Activated T-cell treated with anti-CD3 and anti-CD28 coated beads for 4 hours (primary cell): ENCODE measurements at places on chromosomes 12 and 14.
A peak's percentile ranks its signal among the peaks of the same experiment; 100 is the strongest.

DNA sequence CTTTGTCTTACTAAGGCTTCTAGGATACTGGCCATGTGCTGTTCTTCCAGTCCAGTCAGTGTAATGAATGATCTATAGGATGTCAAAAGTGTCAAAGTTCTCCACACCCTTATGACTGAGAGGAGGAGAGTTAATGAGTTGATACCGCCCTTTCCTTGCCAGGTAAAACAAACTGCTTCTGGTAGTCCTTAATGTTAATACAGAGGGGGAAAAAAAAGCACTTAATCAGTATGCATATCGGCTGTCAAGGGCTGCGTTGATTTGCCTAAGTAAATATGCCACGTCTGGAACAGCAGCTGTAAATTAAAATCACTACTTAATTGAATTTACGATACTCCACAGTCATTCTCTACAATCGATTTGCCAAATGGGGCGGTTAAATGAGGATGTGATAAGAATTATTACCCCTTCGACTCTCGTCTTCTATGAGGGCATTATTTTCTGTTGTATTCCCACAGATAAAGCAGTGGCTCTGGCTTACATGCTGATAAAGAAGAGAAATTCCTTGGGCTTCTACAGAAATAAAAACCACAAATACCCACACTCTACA, 416.0 kb downstream of the KCNH5 start:
- no peak for DNase-seq

GRCh38 chr14:30082486-30082885, 154.8 kb upstream of the PRKD1 start:
- DNase-seq, result no peak

DNA sequence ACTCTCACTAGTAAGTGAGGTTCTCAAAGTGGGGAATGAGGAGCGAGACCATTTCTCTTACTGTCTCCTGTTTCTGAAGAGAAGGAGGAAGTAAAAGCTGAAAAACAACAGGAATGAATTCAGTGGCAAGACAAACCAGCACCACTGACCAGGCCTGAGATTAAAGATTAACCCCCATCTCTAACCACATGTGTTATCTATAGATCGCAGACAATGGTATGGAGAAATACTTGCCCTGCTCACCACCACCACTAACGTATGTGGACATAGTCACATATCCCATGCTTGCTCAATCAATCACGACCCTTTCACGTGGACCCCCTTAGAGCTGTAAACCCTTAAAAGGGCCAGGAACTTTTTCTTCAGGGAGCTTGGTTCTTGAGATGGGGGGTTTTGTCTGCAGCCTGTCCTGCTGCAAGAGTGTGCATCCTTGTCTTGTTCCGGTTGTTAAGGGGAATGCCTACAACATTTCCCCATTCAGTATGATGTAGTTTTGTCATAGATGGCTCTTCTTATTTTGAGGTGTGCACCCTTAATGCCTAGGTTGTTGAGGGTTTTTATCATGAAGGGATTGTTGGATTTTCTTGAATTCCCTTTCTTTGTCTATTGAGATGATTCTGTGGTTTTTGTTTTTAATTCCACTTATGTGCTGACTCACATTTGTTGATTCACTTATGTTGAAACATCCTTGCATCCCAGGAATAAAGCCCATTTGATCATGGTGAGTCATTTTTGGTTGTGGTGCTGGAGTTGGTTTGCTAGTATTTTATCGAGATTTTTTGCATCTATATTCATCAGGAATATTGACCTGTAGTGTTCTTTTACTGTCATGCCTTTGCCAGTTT, 698.8 kb upstream of the LMO3 start:
- DNase-seq, result no peak

DNA sequence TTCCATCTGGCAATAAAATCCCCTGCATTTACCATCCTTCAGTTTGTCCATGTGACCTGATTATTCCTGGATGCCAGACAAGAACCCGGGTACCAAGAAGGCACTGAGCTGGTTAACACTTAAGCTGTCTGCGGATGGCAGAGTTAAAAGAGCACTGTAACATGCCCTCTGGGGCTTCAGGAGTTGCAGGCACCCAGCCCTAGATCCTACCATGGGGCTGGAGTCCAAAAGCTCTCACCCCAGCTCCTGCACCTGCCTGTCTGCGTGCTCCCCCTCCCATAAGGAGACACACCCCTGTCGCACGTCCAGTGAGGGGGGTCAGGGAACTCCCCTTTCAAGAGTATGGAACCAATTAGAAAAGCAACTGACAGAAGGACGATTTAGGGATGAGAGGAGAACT, 14.6 kb upstream of the FBXO34 start:
- no peak for DNase-seq

- DNase-seq, result no peak
Observed at GRCh38 chr12:3655328-3655900, 97.5 kb downstream of the CRACR2A start.

GRCh38 chr12:80881106-80881505, 56.6 kb downstream of the LIN7A start:
- no peak for DNase-seq

- DNase-seq, result no peak
Observed at GRCh38 chr14:60064491-60065072, 27.1 kb upstream of the PCNX4 start.

GRCh38 chr12:1330477-1330827, 263.9 kb downstream of the FBXL14 start:
- DNase-seq, result no peak

DNA sequence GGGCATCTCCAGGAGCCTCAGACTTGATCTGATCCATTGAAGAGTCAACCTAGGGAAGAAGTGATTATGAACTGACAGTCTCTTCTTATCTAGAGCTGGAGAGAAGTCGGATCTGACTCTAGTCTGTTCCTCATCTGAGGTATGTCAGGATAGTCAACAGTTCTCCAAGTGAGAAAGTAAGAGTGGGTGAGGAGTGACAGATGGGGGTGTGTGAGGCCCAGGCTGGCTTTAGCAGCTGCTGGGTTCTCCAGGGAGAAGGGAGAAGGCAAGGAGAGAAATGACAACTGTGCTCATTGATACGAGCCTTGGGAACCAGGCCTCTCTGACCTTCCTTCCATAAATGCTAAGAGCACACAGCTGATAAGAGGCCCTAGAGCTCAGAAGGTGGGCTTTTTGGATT, 53.3 kb downstream of the IRAK3 start:
- no peak for DNase-seq

DNA sequence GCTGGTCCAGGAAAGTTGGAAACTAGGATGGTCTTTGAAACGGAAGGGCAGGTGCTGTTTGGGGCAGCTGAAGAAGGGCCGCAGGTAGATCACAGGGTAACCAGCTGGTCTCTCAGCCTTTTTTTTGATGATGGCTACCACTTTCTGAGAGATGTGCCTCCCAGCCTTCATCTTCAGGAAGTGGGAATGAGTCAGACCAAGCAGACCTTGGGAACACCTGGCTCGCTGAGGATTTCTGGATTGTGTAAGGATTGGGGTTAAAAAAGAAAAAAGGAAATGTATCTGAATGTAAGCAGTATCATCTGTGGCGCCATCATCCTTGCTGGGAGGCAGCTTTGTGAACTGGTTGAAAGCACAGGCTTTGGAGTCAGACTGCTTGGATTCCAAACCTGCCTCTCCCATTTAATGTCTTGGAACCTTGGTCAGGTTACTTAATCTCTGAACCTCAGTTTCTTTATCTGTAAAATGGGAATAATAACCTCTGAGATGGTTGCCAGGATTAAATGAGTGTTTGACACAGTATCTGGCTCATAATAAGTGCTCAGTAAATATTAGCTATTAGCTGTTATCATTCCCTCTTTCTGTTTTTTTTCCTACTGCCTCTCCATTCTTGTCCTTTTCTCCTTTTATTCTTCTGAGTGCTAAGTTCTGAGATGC, 1.7 kb downstream of the PRPF40B start:
- DNase-seq, result no peak

DNA sequence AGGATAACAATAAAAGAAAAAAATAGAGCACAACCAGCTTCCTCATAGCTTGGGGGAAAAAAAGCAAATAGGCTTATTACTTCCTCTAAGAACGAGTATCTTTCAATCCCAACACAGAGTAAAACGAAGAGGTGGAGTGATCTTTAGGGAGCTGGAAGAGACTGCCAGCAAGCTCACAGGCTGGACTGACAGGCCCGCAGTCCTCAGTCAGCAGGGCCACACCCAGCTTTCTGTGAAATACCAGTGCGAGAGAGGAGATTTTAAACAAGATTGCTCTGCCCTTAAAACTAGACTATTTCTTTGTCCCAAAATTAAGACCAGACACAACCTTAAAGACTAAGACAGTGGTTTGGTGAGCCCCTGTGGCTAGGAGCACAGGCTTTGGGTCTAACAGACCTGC, 32.9 kb downstream of the SETD3 start:
- DNase-seq, result no peak

GRCh38 chr12:269191-269590, 6.6 kb upstream of the SLC6A13 start:
- no peak for DNase-seq

GRCh38 chr12:53964315-53964713, 8.6 kb upstream of the HOXC11 start:
- no peak for DNase-seq

DNA sequence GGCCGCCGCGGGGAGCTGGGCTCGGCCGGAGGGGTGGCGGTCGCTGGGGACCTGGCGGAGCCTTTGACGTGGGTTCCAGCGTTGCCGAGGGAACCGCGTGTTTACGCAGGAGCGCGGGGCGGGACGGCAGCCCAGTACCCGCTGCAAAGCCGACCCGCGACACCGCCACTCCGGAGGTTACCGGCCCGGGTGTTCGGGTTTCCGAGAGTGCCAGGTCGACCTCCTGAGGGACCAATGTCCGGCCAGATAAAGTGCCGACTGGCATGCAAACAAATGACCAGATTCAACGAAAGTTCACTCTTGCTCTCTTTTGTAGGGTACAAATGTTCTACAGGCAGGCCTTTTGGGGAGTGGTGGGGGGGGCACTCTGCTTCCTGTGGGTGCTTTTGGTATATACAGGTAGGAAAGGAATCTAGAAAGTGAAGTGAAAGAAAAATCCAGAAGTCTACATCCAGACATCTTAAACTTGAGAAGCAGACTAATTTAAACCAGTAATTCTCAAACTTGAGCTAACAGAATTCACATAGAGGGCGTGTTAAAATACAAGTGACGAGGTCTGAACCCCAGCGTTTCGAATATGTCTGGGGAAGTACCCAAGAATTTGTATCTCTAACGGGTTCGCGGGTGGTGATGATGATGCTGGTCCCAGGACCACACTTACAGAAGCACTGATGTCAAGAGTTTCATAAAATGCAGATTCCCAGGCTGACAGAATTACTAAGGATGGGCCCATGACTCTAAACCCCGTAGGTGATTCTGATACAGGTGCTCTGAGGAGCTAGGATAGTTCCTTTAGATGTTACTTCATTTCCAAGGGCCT, at the start of gene GPR135:
TSS of gene GPR135 (minus strand) at position 65 of the 820 bp plus-strand sequence. CDS start 154 bp downstream, outside the sequence.
- DNase-seq, result peak; percentile 26

DNA sequence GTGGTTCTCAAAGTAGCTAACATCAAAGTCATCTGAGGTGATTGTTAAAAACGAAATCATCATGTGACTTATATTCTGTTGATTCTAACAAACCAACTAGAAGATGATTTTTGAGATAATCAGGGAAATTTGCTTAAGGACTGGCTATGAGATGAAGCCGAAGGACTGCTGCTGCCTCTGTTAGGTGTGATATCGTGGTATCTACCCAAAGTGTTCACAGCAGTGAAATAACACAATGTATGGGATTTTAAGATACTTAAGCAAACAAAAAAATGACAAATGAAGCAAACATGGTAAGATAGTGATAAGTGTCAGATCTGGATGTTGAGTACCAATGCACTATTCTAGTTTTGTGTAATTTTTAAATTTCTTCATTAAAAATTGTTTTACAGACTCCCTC, 59.1 kb downstream of the GXYLT1 start:
- DNase-seq, result no peak

- DNase-seq, result no peak
Observed at GRCh38 chr12:29343022-29343799, 37.8 kb downstream of the ERGIC2 start.

- no peak for DNase-seq
Observed at GRCh38 chr14:31241450-31242114, 34.0 kb upstream of the HECTD1 start.

- DNase-seq, result no peak
Observed at GRCh38 chr12:5716201-5716600, 228.9 kb downstream of the ANO2 start.

DNA sequence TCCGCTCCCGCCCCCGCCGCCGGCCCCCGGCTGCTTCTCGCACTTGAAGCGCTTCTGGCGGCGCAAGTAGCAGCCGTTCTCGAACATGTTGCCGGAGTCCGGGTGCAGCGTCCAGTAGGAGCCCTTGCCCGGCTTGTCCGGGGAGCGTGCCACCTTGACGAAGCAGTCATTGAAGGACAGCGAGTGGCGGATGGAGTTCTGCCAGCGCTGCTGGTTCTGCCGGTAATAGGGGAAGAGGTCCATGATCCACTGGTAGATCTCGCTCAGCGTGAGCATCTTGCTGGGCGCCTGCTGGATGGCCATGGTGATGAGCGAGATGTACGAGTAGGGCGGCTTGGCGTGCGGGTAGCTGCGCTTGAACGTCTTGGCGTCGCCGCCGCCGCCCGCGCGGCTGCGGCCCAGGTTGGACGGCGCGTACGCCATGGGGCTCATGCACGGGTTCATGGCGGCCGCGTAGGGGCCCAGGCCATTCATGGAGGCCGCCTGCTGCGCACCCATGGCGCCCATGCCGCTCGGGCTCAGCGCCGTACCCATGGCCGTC, 3.0 kb downstream of the FOXA1 start:
- no peak for DNase-seq

- DNase-seq, result no peak
Observed at GRCh38 chr14:36052681-36053080, 123.8 kb downstream of the PTCSC3 start.

DNA sequence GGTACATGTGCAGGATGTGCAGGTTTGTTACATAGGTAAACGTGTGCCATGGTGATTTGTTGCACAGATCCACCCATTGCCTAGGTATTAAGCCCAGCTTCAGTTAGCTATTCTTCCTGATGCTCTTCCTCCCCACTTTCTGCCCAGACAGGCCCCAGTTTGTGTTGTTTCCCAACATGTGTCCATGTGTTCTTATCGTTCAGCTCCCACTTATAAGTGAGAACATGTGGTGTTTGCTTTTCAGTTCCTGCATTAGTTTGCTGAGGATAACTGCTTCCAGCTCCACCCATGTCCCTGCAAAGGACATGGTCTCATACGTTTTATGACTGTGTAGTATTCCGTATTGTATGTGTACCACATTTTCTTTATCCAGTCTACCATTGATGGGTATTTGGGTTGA, 251.7 kb upstream of the NOVA1 start:
- no peak for DNase-seq
